ENCODE measurements at places on chromosomes 7 and 10.

GRCh38 chr7:33971106-33971505 is 65.8 kb downstream of the BMPER start:
- no peak for ATAC-seq

DNA sequence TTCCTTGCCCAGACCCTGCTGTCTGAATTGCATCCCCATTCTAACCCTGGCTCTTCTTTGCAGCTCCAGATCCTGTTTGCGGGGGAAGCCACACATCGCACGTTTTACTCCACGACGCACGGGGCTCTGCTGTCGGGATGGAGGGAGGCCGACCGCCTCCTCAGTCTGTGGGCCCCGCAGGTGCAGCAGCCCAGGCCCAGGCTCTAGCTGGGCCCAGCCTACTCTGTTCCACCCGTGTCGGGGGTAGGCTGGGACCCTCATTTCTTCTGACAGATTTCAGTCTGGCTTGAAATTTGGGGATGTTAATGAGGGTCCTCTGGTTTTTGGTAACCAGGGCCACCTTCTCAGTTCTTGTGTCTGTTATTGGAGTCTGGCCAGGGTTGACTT is 2.7 kb upstream of the MTG1 start:
- no peak for ATAC-seq

DNA sequence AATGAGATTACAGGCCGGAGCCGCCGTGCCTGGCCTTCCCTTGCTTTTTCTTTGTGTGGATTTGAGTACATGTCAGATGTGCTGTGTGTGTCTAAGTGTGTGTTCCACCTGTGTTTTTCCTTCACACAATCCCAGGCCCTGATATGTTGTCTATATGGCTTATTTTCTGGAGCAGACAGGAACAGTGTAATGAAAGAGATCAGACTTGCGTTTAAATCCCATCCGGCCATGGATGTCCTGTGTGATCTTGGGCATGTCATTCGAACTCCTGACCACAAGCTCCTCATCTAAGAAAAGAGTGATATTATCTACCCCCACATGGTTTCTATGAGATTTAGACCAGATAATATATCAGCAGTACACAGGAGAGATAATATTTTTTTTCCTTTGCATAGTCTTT is 37.2 kb downstream of the APBB1IP start:
- no peak for ATAC-seq

GRCh38 chr10:21519941-21520436 is 5.5 kb downstream of the SKIDA1 start:
- ATAC-seq: peak; percentile 31

GRCh38 chr7:113710310-113711096 is 208.3 kb downstream of the PPP1R3A start:
- ATAC-seq: peak; percentile 99

- ATAC-seq: peak; percentile 44
Measured at GRCh38 chr7:6375348-6376101, 72.2 kb downstream of the DAGLB start.

DNA sequence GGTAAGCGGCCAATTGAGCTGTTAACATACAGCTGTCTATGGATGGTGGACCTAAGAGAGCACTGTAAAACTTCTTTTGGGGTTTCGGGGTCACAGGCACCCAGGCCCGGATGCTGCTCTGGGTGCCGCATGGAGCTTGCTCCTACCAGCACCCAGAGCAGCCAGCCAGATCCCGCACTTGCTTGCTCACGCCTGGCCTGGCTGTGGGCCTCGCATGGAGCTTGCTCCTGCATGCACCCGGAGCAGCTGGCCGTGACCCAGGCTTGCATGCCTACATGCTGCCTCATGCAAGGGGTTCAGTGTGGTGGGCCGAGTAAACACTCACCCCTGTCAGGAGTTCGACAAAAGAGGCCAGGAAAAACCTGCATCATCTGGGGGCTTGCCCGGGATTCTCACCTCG is 896.9 kb downstream of the SORCS1 start:
- no peak for ATAC-seq

DNA sequence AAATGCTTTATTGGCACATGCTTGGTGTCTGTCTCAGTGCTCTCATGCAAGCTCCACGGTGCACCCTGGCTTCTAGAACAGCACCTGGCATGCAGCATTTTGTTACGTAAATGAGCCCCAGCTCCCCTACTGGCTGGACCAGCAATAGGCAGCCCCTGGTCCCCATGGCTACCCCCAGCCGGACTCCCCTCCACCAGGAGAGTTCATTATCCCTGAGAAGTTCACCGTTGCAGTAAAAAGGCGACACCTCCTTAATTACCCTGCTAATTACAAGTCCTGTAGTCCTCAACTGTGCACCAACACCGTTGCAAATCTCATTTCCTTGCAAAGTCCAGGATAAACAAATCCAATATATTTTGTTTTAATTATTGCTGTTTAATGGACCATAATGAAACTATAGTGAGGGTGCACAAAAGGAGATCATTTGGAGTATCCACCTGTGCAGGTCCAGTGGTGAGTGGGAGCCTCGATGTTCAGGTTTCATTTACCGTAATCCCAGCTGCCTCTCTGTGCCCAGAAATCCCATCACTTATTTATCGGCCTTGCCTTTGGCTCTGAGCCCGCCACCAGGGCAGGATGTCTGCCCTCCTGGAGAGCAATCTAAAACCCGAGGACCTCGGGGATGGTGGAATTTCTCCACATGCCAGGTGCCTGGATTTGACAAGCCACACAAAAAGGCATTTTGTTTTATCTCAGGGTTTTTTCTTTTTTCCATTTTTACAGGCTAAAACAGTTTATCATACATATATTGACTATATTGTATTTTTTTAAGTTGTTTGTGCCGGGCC is 12.8 kb upstream of the DRGX start:
- peak; percentile 45 for ATAC-seq

Measured in SK-N-SH treated with all-trans-retinoic acid at 6 μM for 48 hours (cell line).